ENCODE measurements at places on chromosomes 1 and 21.
A peak's percentile ranks its signal among the peaks of the same experiment; 100 is the strongest.

GRCh38 chr1:185412385-185413087 lies 95.5 kb upstream of the IVNS1ABP start:
- no peak for DNase-seq

GRCh38 chr1:184632415-184633175 lies 122.1 kb downstream of the EDEM3 start:
- DNase-seq: no peak

- DNase-seq: no peak
These were observed 12.2 kb downstream of the ZDHHC18 start for GRCh38 chr1:26838474-26839338.

DNA sequence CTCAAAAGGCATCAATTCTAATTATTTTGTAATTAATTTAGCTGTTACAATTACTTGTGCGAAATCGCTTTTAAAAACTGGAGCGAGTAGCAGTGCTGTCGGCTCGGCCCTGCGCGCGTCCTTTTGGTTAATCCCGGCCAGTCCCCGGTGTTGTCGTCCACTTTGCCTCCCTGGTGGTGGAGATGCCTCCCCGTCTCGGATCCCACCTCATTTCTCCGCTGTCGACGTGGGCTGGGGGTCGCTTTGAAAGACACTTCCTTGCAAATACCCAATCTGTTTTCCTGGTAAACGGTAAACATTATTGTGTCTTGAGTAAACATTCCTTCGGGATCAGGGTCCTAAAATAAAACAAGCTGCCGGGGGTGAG lies 3.7 kb downstream of the FOXD3 start:
- DNase-seq: no peak

DNA sequence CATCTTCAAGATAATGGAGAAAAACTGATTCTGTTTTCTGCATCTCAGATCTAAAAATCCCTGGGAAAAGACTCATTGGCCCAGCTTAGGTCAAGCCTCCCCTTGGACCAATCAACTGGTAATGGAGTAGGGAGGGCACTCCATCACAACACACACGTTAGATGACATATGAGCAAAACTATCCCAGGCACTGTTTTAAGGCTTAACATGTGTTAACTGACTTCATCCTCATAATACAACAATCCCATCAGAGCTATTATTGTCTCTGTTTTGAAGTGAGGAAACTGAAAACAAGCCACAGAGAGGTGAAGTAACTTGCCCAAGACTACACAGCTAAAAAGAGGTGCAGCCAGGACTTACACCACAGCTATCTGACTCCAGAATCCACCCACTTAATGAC lies 14.7 kb upstream of the CITED4 start:
- no peak for DNase-seq

DNA sequence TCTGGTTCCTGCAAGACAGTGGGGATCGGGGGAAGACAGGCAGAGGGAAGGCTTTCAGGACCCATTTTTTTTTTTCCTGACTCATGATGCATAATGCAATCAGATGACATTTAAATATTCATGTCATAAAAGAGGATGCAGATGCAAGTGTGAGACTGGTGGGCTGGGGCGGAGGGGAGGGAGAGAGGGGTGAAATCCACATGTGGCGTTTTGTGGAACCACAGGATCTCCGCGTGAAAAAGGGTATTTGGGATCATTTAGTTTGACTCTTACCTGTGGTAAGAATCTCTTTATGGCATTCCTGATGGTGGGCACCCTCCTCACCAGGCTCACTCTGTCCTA lies 249.3 kb upstream of the CSF3R start:
- DNase-seq: no peak

- no peak for DNase-seq
These were observed 16.4 kb downstream of the KNCN start for GRCh38 chr1:46535063-46535462.

- no peak for DNase-seq
These were observed 304.9 kb upstream of the USP24 start for GRCh38 chr1:55519937-55520683.

- no peak for DNase-seq
These were observed 15.6 kb upstream of the THEM4 start for GRCh38 chr1:151924691-151925587.

- DNase-seq: no peak
These were observed 12.0 kb downstream of the NCMAP start for GRCh38 chr1:24567792-24568388.

- no peak for DNase-seq
These were observed 193.2 kb downstream of the TRABD2B start for GRCh38 chr1:47803815-47804501.

DNA sequence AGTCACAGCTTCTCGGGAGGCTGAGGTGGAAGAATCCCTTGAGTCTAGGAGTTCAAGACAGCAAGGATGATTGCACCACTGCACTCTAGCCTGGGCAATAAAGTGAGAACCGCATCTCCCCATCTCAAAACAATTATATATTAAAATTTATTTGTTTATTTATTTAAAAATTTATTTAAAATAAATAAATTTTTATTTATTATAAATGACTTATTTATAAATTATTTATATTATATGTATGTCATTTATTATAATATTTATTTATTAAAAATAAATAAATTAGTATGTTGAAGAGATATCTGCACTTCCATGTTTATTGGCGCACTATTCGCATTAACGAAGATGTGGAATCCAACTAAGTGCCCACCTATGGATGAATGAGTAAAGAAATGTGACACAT lies 683.2 kb upstream of the BRINP3 start:
- DNase-seq: no peak

DNA sequence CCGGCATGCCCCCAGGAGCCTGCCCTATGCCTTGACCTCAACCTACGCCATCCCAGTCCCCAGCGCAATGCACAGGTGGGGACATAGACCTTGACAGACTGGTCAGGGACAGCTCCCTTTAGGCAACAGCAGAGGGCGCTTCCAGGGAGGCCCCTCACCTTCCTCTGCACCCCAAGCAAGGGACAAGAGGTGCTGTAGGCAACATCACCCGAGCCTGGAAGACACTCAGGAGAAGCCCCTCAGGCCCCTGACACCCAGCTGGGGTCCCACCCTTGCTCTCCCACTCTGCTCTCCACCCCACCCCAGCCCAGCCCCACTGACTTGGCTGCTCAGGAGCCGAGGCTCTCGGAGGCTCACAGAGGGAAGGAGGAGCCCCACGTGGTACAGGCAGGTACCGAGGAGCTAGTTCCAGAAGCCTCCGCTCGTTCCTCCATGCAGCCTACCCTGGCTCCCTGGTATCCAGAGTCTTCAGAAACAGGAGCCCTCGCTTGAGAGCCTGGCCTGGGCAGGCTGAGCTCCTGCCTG lies 2.4 kb upstream of the WNT3A start:
- no peak for DNase-seq

DNA sequence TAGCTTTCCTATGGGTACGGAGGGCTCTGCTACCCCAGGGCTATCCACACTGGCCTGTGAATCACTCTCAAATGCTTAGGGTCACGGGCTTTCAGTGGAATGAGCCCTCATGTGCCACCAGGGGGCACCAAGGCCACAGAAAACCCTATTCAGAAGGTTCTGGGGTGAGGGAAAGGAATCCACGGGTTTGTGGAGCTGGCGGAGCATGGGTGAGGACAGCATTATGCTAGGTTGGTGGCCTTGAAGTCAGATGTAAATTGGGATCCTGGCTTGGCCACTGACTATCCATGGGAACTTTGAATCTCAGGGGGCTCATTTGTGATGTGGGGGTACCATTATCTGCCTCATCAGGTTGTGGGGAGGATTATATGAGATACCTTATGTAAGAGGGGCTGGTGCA lies 5.1 kb upstream of the LAMTOR5 start:
- peak; percentile 62 for DNase-seq

DNA sequence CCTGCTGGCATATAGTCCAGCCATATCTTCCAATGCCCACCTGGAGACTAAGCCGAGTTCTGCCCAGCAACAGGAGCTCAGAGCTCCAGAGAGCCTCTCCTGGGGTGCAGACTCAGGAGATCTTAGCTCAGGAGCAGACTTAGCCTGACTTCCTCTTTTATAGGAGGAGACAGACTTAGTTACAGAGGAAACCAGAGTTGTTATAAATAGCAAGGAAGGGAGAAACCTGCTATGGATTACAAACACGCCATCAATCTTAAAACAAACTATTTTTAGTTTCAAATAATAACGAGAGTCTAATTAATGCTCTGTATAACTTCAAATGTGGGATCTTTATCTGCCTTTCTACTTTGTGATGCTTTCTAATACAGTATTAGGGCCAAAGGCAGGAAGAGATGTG lies 3.3 kb upstream of the KIF21B start:
- DNase-seq: no peak

DNA sequence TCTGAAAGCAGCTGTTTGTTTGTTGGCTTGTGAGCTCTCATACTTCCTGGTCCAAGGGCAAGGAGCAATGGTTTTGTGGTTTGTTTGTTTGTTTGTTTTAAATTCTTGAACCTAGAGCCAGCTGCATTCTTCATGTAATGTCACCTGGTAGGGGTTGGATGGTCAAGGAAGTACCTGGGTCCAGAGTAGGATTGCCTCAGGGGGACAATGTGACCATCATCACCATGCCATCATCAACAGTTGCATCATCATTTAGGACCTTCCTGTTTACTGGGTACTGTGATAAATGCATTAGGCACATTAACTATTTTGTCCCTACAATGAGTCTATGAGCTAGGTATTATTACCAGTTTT lies 14.7 kb upstream of the MYOG start:
- no peak for DNase-seq

DNA sequence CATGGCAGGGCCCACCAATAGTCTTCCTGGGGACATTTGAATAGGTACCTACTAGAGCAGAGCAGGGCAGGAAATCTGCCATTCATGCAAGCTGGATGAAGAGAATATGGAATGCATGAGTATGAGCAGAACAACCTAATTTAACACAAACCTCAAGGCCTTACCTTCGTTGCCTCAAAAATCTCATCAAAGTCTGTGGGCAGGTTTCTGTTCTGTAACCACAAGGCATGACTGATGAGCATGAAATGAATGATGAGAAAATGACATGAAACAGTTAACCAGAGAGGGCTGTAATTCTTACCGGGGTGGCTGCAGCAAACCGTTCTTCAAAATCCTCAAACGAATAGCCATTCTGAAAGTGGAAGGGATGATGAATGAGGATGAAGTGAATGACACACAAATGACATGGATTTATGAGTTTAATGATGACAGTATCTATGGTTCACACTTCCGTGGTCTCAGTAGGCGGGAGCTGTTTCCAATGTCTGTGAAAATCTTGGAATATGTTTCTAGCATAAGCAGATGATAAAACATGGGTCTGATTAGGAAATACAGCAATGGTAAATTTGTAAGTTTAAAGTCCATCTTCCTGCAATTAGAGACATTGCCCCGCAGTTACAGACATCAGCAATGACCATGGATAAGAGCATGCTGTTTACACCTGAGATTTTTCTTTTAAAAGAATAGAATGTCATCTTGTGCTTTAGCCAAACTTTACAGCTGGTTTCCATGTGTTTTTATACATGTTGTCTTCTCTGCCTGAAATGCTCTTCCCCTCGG lies 67.6 kb upstream of the C8B start:
- DNase-seq: no peak

GRCh38 chr21:38363693-38364092 lies 106.9 kb downstream of the KCNJ15 start:
- no peak for DNase-seq

DNA sequence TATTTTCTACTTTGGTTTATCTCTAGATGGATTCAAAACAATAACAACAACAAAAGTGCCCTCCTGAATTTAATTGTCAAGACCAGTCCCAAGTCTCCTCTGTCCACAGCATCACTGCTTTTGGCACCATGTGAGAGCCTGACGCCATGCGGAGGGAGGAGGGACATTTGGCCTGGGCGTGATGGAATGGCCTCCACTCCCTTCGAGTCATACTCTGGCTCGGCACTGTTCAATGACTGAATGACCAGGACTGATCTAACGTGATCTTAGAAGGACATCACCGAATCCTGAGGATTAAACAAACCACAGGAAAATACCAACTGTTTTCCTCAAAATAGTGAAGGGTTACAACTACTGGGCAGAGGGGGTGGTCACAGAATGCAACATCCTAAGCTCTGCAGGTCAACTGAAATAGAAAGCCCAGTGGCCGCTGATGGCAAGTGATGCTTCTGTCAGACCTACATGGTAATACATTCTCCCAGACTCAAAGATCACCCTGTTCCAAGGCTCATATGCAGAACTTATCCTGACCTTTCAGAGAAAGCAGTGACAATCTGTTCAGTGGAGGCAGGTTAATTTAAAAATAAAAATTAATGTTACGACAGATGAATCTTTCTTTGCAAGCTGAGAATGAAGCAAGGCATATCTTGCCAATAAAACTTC lies 19.1 kb downstream of the SRSF4 start:
- DNase-seq: no peak

GRCh38 chr1:76128096-76128495 lies 53.5 kb downstream of the ST6GALNAC3 start:
- no peak for DNase-seq

DNA sequence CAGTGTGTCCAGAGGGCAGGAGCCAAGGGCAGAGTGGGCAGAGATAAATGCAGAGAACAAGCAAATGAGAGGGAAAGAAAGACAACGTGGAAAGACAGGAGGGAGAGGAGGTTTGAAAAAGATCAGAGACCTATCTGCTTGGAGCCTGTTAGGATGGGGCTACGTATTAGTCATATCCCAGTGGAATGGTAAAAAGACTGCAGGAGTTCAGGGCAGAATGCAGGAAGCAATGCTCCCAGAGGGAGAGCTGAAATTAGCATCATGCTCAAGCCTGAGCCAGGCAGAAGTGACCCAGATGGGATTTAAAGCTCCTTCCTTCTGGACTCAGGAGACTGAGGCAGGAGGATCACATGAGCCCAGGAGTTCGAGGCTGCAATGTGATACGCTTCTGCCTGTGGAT lies 261.3 kb upstream of the CHRM3 start:
- DNase-seq: no peak

DNA sequence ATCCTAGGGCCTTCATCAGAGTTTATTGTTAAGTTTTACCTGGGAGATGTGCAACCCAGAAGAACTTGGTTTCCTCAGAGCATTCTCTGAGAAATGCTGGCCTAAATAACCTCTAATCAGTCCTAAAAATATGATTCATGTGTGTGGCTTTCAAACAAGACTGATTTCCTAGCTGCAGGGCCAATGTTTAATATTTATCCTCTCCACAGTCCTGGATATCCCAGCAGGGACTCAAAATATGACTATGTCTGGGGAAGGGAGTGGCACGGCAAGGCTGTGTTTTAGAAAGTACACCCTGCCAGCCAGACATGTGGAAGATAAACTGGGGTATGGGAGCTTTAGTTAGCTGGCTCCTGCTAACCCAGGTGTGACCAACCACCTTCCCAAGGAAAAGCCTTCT lies 26.3 kb downstream of the PLPP3 start:
- DNase-seq: no peak

GRCh38 chr1:56644919-56645676 lies at the start of gene PRKAA2:
TSS of gene PRKAA2 (plus strand) at chr1:56645314. CDS start at chr1:56645388, 74 bp downstream.
- DNase-seq: no peak

- no peak for DNase-seq
These were observed 23.1 kb upstream of the PDE4B start for GRCh38 chr1:65769636-65770035.

DNA sequence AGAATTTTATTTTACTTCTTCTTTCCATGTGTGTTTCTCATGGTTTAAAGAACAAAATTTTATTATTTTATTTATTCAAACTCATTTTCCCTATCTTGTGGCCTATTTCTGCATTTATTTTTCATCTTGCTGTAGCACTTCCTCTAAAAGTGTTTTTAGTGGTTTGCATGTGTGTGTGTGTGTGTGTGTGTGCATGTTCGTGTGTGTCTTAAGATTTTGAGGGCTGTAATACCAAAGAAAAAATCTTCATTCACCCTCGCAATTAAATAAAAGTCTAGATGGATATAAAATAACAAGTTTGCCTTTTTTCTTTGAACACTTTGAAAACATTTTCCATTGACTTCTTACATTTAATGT lies 24.6 kb upstream of the FCRL3 start:
- no peak for DNase-seq

Data from hypothalamus (tissue), 51 donors.